ENCODE measurements at places on chromosomes 4 and X. TPM values are rescaled to one million over a fixed set of nuclear protein-coding genes. Genes with fewer than 3 reads are reported as not detected.

The ITIH6 gene
- polyA plus RNA-seq = 0.04 TPM

The VEGFC gene
- 6.6 TPM for polyA plus RNA-seq

The MXRA5 gene
- polyA plus RNA-seq = 10.8 TPM

The ANXA10 gene
- polyA plus RNA-seq = 0.24 TPM

The C1QTNF7 gene
- polyA plus RNA-seq = 3.1 TPM
